Neural cell (in vitro differentiated cells): ENCODE measurements at places on chromosomes 6 and 20. TPM values are rescaled to one million over a fixed set of nuclear protein-coding genes. Genes with fewer than 3 reads are reported as not detected.

Gene TMEM200A
- 30.7 and 31.3 TPM in 2 replicates for polyA plus RNA-seq

Gene LST1
- not detected in 2 replicates for polyA plus RNA-seq

Gene HLA-DOA
- polyA plus RNA-seq: 0.07 TPM in 1 of 2 replicates, not detected in the other

Gene MLN
- polyA plus RNA-seq: not detected in 2 replicates

Gene SOX18
- 0.12 TPM in 1 of 2 replicates, not detected in the other for polyA plus RNA-seq
